Activated CD8-positive, alpha-beta T cell treated with anti-CD3 and anti-CD28 coated beads for 36 hours (primary cell): ENCODE measurements at places on chromosomes 3 and 15. TPM values are rescaled to one million over a fixed set of nuclear protein-coding genes. Genes with fewer than 3 reads are reported as not detected.

DNA sequence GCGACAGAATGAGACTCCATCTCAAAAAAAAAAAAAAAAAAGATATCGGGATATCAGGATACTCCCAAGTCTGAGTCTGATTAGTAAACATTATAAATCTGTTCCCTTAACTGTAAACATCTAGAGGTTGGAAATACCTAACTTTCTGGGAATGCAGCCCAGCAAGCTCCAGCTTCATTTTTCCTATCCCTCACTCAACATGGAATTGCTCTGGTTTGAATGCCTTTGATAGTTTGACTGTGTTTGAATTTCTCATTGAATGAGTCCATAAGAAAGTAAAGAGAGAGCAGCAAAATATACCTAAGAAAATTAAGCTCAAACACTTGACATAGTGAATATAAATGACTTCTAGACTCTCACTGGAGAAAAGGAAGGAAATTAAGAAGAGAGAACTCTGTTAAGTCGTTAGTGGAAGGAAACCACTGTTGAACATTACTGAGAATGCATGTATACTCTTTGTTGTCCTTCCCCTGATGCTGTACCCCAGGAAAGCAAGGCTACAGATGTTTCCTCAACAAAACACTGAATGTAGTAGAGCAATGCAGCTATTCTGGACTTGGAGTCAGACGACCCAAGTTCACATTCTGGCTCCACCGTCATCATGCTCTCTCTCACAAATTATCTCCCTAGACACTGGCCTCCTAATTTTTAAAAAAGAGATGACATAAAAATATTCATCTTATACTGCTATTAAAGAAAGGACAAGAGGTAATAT is 62.4 kb downstream of the CD200 start:
- no peak for DNase-seq

Gene NR2E3
- not detected for total RNA-seq

Gene ERICH6
- not detected for total RNA-seq

Gene GTF2A2
- 167 TPM for total RNA-seq

Gene ERC2
- total RNA-seq, result 0.52 TPM

Gene SEMA3F
- 0.43 TPM for total RNA-seq

Gene TJP1
- not detected for total RNA-seq

DNA sequence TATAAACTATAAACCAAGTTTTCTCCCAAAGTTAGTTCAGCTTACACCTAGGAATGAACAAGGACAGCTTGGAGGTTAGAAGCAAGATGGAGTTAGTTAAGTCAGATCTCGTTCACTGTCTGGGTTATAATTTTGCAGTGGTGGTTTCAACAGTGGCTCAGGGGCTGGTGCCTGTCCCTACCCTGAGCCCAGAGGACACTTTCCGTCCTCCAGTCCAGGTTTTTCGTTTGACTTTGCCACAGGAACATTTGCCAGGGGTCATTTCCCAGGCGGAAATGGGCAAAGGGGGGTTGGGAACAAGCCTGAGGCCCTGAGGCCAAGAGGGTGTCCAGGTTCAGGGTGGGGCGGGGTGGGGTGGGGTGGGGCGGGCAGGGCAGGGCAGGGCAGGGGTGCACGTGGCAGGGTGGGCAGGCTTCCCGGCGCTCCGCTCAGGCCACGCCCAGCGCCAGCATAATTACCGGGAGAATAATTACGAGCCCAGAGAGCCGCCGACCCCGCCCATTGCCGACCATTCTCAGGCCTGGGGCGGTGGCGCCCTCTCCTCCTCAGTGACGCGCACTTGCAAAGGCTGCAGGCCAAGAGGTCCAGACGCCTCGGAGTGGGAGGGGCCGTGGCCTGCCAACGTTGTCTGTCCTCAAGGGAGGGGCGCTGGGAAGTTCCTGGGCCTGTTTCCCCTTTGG is 70.4 kb downstream of the KLF13 start:
- DNase-seq, result no peak

DNA sequence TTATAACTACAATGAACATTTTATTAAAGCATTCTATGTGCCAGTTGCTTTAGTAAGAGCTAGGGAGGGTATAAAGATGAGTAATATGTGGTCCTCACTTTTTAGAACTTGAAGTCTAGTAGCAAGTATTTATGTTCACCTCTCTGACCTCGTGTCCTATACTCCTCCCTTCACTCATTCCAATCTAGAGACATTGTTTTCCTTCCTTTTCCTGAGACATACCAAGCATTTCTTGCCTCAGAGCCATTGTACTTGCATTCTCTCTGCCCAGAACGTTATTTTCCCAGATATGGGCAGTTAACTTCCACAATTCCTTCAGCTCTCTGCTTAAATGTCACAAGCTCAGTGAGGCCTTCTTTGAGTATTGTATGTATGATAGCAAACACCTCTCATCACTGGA is 408.6 kb downstream of the PDCD6IP start:
- no peak for DNase-seq

- DNase-seq, result no peak
Measured at GRCh38 chr3:24365168-24365567, 129.5 kb downstream of the THRB start.

- DNase-seq, result no peak
Measured at GRCh38 chr3:12833222-12834161, 7.9 kb downstream of the RPL32 start.

- no peak for DNase-seq
Measured at GRCh38 chr3:158742871-158743663, 10.8 kb upstream of the RARRES1 start.

- no peak for DNase-seq
Measured at GRCh38 chr3:29072611-29073010, 208.3 kb upstream of the RBMS3 start.

DNA sequence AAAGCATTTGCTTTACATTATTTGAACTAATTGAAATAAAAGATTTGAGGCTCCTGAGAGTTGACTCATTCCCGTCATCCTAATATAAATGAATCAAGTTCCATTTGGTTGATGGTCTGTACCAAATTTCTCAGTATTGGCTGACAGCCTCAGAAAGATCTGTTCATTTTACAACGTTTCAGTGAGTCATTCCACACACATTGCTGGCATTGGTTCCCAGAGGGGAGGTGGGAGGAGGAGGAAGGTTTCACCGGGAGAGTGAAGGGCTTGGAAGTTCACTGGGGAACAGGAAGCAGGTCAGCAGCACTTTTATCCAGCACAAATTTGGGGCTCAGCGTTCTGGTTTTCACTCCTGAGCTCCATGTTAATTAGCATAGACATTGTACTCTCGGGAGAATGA is 176.7 kb upstream of the CADPS start:
- no peak for DNase-seq

DNA sequence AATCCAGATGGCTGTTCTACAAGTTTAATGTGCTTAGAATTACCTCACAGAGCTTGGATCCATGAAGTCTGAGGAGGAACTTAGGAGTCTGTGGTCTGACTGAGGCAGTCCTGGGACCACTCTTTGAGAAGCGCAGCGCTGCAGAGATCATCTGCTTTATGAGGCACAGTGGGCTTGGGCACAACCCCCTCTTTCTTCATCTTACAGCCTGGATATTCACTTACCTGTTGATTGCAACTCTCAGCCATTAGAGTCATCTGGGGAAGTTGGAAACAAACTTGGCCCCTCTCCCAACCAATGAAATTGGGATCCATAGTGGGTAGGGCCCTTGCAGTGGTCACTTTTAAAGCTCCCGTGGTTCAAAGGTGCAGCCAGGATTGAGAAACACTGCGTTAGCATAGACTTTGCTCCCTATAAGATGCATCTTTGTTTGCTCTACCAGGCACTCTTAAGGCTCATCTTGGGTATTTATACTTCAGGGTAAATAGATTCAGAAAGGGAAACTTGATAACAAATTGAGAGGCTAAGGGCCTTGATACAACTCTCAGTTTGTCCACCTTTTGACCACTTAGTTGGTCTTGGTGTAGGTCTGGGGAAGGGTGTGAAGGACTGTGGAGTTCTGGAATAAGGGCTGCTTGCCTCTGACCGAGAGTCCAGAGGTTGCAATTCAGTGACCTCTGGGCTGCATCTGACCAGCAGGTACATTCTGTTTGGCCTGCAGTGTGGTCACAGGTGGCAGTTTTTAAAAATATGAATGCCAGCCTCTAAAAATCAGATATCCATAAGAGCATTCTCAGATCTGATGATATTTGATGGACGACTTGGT is 22.8 kb downstream of the FEM1B start:
- no peak for DNase-seq

Gene P2RY1
- 1.8 TPM for total RNA-seq

DNA sequence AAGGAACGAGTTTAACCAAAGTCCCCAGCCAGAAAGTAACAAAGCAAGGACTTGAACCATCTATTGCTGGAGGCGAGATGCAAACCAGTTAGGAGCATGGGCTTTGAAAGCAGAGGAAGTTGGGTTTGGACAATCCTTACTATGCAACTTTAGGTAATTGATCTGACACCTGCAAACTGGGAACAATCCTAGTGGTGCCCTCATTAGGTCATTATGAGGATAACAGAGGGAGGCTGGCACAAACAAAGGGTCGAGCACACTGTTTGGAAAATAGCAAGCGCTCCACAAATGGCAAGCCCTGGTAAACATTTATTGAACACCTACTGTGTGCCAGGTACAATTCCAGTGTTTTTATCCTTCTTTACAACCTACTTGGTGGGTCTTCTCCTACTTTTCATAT is 45.6 kb downstream of the WNT5A start:
- no peak for DNase-seq

GRCh38 chr3:87136066-87136596 is 91.0 kb upstream of the CHMP2B start:
- no peak for DNase-seq

Gene SEMA5B
- not detected for total RNA-seq

Gene MYRIP
- not detected for total RNA-seq

Gene ABHD14A
- 9.5 TPM for total RNA-seq

DNA sequence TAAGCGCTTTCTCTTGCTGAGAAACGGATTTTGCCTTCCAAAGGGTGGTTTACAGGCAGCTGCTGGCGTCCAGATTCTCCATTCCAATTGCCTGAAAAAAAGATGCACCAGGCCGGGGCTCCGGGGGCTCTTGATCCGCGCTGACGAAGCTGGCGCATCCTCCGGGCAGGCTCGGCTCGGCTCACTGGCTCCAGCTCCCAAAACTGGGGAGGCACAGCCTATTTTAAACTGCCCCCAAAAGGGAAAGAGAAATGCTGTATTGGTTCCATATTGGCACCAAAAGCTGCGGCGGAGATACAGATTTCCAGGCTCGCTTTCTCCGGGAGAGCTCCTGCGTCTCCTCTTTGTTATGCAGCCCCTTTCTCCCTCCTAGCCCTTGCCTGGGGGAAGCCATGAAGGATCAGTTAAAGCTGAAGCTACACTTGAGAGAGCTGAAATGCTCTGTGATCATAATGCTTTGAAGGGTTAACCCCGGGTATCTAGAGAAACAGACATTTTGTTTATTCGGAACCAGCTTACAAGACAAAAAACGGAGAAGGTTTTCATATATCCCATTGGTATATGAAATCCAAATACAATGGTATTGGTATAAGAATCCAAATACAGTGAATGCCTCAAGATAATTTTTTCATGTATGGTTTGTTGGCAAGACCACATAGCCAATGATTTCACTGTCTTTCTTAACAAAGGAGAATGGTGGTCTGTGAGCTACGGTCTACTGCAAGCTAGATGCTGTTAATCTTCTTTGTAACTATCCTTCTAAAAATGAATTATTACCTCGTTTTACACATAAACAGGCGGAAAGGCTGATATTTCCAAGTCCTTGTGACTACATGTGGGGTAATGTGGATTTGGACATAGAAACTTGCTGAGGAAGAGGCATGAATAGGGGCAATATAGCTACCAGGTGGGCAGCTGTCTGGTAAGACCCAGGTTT is 693 bp downstream of the CD200 start:
- no peak for DNase-seq

Gene NTRK3
- not detected for total RNA-seq

Gene ITIH1
- total RNA-seq, result not detected

Gene SLC22A13
- total RNA-seq, result 0.31 TPM

Gene ATOSA
- total RNA-seq, result 13.1 TPM

DNA sequence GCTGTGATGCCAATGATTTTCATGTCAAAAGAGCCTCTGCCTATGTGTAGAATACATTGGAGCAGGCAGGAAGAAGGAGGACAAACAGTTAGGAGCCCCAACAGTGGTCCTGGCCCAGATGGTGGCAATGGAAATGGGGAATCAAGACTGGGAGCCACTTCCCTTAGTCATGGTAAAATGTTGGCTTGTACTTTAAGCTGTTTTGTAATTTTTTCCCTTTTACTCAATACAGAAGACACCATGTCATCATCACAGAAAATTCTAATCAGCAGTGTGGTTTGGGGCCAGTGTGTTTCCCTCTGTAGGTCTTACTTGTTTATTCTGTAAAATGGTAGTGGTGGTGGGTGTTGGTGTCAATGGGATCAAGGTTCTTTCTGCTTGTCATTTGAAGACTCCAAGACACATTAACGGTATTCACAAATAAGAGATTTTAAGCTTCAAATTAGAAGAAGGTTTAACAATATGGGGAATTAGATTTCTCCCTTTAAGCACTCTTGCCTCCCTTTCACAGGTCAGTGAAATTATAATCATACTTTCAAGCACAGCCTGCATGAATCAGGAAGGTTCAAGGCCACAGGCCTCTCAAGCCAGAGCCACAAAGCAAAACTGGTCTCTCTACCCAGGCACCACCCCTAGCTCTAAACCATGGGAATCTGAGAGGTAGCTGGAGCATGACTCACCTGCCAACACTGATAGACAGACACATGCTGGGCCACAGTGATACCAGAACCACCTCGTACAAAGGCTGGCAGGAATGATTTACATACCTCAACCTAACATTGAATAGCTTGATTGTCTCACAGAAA is 24.9 kb downstream of the SIAH2 start:
- peak; percentile 77 for DNase-seq

- no peak for DNase-seq
Measured at GRCh38 chr3:142210608-142211007, 14.8 kb downstream of the GK5 start.

DNA sequence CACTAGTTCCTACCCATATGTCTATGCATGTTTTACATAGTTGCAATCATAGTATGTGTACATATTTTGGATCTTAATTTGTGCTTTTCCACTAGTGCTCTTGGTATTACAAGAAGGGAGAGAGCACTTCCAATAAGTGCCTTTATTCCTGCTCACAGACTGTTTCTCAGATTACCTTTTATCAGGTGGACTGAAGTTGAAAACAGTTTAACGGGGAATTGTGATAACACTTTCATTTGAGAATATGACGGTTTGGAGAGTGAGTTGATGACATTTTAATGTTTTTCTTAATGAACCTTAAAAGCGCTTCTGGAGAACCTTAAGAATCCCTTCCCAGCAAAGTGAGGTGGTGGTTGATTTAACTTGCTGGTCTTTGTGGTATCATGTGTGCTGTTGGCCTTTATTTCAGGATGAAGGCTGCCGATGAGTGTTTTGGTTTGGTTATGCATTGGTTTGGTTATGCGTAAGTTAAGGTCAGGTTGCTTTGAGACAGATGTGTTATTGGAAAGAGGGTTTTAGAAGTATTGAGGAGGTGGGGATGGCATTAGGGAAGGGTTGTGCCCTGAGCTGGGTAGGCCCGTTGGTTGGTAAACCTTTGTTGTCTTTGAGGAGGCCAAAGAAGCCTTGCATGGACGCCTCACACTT is 2.8 kb downstream of the EDEM1 start:
- peak; percentile 53 for DNase-seq

DNA sequence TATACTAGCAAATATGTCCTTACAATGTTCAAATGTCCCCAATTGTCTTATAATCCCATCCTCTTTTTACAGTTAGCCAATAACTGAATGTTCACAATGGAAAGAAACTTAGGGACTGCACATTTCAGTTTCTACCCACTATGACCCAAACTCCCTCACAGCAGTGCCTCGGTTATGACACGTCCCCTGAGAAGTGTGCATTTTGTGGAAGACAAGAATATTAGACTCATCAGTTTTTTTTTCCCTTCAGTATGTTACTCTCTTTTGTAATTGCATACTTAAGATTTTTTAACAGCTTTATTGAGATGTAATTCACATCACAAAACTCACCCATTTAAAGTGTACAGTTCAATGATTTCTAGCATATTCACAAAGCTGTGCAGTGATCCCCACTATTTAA is 64.8 kb downstream of the IGF2BP2 start:
- no peak for DNase-seq
